LHCN-M2 (cell line): ENCODE measurements at places on chromosomes 5 and 9. TPM values are rescaled to one million over a fixed set of nuclear protein-coding genes. Genes with fewer than 3 reads are reported as not detected.

Gene COL15A1
- total RNA-seq, result 3.4 and 5.3 TPM in 2 replicates

GRCh38 chr5:9888501-9888901, 258.4 kb upstream of the TAS2R1 start:
- peak; percentile 81 for DNase-seq

DNA sequence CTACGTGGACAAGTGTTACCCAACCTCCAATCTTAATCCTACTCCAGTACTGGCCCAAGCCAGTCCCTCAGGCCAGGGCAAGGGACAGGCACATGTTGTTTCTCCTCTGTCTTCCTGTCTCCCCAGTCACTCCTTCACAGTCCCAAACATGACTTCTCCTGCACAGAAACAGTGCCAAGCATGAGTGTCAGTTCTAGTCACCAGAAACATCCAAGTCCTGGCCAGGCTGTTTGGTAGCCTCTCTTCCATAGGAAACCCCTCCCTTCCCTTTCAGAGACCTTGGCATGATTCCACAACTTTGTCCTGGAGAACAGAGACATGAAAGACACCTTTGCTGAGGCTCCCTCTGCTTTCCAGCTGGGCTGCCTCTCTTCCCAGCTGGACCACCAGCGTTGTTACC, 56.2 kb upstream of the SLC2A8 start:
- no peak for DNase-seq

- no peak for DNase-seq
Observed at GRCh38 chr9:76643399-76644117, 120.7 kb upstream of the PCA3 start.

- no peak for DNase-seq
Observed at GRCh38 chr9:21402386-21403251, 6.3 kb upstream of the IFNA8 start.

GRCh38 chr5:67163863-67164595, 32.6 kb downstream of the CD180 start:
- no peak for DNase-seq

- DNase-seq, result no peak
Observed at GRCh38 chr9:123753016-123753415, 176.9 kb downstream of the DENND1A start.

DNA sequence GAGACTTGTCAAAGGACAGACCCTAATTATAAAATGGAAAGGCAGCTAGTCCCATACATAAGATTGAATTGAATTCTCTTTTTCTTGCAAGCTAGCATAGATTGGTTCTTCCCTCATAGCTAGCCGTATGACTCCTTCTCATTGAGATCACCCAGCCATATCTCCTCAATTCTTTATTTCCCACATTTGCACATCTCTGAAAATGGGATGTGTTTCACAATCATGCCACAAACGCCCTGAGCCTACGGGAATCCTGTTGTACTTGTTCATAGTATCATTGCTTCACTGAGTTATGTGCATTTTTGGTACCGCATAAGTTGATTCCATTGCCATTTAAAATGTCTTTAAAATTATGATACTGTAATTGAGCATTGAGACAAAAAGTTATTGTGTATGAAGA, 90.5 kb downstream of the PCSK1 start:
- no peak for DNase-seq

- DNase-seq, result no peak
Observed at GRCh38 chr9:79127661-79128060, 444.1 kb upstream of the TLE4 start.
